ENCODE measurements at places on chromosomes 4 and X.

DNA sequence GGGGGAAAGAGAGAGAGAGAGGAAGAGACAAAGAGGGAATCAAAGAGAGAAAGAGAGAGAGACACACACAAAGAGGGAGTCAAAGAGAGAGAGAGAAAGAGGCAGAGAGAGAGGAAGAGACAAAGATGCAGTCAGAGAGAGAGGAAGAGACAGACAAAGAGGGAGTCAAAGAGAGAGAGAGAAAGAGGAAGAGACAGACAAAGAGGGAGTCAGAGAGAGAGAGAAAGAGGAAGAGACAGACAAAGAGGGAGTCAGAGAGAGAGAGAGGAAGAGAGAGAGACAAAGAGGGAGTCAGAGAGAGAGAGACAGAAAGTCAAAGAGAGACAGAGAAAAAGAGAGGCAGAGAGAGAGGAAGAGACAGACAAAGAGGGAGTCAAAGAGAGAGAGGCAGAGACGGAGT lies 45.5 kb downstream of the MAGEA9 start:
- no peak for DNase-seq

DNA sequence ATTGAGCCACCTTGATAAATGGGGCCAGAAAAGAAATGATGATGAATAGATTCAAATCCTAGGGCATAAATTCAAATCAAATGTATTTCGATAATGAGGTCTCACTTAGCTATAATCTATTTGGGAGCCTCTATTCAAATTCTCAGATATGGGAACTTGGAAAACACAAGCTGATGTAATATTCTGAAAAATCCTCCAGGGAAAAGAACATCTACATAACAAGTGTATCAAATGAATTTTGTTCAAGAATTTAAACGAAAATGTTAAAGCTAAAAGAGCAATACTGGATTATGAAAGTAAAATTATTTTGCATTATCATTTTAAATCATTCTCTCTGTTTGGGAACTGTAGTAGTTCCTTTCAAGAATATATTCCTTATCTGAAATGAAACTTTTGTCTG lies 38.9 kb upstream of the RAP1GDS1 start:
- DNase-seq = peak; percentile 5

DNA sequence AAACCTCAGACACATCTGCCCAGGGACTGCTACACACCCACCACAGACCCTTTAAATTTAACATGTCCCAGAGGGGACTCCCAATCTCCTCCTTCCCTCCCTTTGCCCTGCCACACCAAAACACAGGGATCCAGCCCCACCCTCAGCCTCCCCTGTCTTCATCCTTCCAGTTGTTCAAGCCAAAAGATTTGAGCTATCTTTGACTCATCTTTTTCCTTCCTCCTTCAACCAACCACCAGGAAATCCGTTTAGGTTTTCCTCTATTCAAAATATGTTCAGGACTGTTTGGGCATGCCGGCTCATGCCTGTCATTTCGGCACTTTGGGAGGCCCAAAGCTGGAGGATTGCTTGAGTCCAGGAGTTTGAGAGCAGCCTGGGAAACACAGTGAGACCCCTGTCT lies 6.9 kb upstream of the STK32B start:
- DNase-seq = no peak

GRCh38 chr4:156084373-156084772 lies 130.7 kb upstream of the CTSO start:
- DNase-seq = no peak

GRCh38 chr4:141196227-141196933 lies 24.3 kb upstream of the ZNF330 start:
- no peak for DNase-seq

- peak; percentile 90 for DNase-seq
Observed at GRCh38 chrX:129622757-129623301, 31.9 kb downstream of the APLN start.

GRCh38 chrX:15319075-15319474 lies 3.6 kb upstream of the ASB11 start:
- no peak for DNase-seq

- no peak for DNase-seq
Observed at GRCh38 chr4:70463335-70463734, 8.7 kb upstream of the MUC7 start.

DNA sequence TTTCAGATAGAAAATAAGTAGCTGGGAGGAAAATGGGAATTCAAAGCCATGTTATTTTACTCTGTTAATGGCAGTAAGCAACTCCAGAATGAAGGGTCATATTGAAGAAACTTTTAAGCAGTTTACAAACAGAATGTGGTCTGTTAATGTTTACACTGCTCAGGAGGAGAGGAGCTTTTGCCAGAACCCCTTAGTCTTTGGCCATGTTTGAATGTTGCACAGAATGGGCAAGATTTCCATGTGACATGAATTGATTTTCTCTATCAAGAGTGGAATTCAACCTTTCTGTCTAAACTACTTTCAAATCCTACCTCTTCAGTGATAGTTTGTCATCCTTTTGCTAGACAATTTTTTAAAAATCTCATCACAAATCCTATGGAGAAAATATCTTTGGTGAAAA lies 115.8 kb upstream of the DGKK start:
- DNase-seq = no peak

- DNase-seq = peak; percentile 82
Observed at GRCh38 chr4:100984901-100985300, 362.4 kb downstream of the PPP3CA start.

GRCh38 chr4:180789929-180790328 lies 1453.3 kb upstream of the TENM3 start:
- no peak for DNase-seq

- peak; percentile 67 for DNase-seq
Observed at GRCh38 chrX:53048169-53049126, at the start of gene GPR173. GPR173 (plus strand) TSS chrX:53048789; CDS start chrX:53076622, 27,833 bp downstream.

- no peak for DNase-seq
Observed at GRCh38 chr4:69025191-69025998, 70.9 kb upstream of the UGT2B7 start.

DNA sequence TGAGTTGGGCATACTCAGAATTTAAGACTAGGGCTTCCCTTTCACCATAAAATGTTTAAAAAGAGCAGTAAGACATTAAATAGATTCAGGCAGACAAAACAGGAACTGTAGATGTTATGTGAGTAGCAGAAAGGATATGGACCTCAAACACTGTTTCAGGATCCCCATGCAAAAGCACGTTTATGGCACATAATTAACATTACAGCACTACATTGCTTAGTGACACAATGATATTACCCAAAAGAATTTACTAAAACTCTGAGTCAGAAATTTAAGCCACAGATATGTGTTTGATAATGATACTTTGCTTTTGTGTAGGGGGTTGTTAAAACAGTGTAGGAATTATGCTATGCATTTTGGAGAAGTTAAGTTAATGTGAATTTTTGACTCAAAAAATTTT lies 266.3 kb downstream of the PDGFC start:
- peak; percentile 83 for DNase-seq

DNA sequence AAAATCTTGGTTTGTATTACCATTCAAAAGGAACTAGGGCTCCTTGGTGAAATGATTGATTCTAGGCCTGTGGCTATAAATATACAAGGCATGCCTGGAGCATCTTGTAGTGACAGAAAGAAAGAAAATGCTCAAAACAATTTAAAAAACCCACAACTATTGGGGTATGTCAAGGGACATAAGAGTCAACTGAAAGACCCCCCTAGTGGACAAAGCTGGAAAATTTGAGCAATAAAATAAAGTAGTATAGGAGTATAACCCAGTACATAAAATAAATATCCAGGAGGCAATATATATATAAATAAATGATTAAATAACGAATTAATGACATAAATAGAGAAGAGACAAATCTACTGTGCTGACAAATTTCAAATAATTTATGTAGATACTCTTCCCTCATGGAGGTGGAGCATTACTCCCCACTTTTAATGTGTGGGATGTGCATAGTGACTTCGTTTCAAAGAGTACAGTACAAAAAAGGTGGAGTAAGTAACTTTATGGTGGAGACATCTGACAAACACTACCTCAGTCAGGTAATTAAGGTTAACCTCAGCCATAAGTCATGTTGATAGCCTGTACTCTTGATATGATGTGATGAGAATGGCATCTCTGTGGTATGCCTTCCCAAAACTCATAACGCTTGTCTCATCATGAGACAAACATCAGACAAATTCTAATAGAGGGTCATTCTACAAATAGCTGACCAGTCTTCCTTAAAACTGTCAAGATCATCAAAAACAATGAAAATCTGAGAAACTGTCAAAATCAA lies 185.0 kb upstream of the GLRA2 start:
- peak; percentile 49 for DNase-seq

- DNase-seq = no peak
Observed at GRCh38 chrX:137428766-137429591, 136.9 kb upstream of the ZIC3 start.

- no peak for DNase-seq
Observed at GRCh38 chr4:38914854-38915253, 47.2 kb downstream of the FAM114A1 start.

GRCh38 chrX:37424000-37424429 lies 74.9 kb downstream of the PRRG1 start:
- peak; percentile 75 for DNase-seq

GRCh38 chrX:153900831-153901752 lies 3.4 kb upstream of the AVPR2 start:
- DNase-seq = peak; percentile 87

DNA sequence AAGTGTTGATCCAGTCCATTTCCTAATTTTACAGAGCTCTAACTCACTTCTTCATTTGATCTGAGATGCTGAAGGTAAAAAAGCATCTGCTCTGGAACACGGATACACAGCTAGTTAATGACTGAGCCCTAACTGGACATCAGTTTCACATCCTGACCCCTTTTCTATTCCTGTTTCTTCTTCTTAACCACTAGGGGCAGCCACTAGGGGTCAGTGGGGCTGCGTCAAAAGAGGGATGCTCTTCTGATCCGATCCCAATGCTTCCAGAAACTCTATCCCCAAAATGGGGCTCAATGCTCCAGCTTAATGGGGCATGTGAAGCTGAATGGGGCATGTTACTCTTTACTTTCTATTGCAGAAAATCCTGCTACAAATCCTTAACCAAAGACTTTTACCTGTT lies 33.4 kb upstream of the PHKA2 start:
- DNase-seq = peak; percentile 16

GRCh38 chrX:112211459-112211858 lies 128.9 kb upstream of the TRPC5 start:
- DNase-seq = no peak

DNA sequence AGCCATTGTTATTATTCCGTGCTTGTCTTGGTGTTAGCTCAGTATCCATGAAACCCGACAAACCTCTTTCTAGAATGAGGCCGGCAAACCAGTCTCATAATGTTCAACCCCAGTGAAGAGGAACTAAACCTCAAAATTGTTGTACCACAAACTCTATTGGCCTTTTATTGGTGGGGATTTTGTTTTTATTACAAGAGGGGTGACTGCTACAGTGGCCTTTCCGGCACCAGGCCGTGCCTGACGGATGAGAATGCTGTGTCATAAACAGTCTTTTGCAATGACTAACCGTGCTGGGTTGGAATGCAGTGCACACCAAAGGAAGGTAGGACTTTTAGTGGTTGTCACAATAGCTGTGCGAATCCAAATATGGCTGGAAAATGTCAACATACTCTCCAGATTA lies 60.8 kb downstream of the SHROOM2 start:
- peak; percentile 49 for DNase-seq

DNA sequence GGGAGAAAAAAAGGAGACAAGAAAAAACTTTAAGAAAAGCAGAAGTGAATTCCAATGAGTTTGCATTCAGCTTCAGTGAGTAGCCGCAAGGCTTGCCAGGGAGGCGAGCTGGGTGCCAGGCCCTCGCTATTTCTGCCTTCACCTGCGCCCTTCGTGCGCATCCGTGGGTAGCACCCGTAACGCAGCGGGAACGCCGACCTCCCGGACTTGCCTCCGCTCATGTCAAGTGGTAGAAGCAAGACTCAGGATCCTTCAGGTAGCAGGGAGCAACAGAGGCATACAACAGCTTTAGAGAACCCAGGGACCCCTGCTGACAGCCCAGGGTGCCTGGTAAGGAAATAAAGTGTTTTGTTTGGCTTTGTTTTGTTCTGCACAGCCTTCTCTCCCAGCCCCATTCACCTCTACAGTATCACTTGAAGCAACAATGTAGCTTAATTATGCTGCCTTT lies 140.0 kb upstream of the BCOR start:
- DNase-seq = no peak

- DNase-seq = no peak
Observed at GRCh38 chrX:31331928-31332327, 260.1 kb upstream of the FTHL17 start.

- DNase-seq = no peak
Observed at GRCh38 chr4:98204236-98204553, 57.0 kb upstream of the RAP1GDS1 start.

DNA sequence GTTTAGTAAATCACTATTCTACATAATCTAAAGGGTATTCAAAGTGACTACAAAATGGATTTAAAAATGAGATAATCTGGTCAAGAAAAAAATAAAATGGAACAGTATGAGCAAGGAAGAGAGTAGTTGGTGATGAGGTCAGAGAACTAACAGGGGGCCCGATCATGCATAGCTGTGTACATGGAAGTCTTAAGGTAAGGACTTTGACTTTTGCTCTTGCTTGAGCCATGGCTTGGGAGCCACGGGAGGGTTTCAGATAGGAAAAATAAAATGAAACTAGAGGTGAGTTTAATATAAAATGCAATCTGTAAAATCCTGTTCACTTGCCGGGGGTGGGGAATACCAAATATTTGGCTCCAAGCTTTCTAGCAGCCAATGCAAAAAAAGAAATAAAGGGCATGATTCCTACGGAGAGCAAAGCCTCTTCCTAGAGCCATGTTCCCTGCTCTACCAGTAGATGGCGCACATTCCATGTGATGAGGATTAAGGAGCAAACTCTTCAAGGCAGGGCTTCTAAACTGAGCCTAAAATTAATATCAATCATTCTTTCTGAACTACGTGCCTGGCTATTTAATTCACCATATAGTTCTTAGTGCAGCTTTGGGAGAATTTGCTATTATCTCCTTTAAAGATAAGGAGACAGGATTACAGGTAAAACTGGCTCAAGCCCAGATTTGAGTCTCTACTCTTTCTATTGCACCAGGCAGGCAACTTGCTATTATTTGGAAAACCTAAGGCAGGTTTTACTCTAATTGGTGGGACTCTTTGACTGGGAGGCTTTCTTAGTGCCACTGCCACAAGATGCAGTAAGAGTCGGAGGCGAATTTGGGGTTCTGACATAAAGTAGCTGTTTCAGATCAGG lies 6.8 kb upstream of the CLCN5 start:
- DNase-seq = peak; percentile 57

- DNase-seq = no peak
Observed at GRCh38 chr4:57093845-57094831, 16.0 kb downstream of the IGFBP7 start.

DNA sequence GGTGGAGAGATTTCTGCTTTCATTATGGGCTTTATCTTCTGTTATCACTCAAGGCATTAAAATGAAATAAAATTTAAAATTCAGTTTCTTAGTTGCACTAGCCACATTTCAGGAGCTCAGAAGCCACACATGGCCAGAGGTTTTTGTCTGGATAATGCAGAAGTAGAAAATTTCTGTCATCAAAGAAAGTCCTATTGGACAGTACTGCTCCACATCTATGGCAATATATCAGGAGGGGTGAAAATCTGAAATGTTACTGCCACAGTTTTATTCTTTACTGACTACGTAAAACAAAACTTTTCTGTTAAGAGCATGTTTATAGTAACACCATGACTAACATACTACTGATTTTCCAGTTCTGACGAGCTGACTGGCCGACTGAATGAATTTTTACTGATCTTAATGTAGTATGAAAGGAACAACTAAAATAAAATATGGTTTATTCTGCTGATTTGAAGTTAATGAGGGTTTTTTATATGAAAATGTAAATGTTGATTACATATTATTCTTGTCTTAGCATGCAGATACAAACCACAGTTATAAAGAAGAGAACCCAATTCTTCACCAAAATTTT lies 264.0 kb upstream of the HAND2 start:
- DNase-seq = no peak

Measured in fibroblast of upper back skin (primary cell).